ENCODE measurements at places on chromosomes 11 and 22.

GRCh38 chr22:42645938-42646568, 3.1 kb downstream of the CYB5R3 start:
- DNase-seq, result no peak

DNA sequence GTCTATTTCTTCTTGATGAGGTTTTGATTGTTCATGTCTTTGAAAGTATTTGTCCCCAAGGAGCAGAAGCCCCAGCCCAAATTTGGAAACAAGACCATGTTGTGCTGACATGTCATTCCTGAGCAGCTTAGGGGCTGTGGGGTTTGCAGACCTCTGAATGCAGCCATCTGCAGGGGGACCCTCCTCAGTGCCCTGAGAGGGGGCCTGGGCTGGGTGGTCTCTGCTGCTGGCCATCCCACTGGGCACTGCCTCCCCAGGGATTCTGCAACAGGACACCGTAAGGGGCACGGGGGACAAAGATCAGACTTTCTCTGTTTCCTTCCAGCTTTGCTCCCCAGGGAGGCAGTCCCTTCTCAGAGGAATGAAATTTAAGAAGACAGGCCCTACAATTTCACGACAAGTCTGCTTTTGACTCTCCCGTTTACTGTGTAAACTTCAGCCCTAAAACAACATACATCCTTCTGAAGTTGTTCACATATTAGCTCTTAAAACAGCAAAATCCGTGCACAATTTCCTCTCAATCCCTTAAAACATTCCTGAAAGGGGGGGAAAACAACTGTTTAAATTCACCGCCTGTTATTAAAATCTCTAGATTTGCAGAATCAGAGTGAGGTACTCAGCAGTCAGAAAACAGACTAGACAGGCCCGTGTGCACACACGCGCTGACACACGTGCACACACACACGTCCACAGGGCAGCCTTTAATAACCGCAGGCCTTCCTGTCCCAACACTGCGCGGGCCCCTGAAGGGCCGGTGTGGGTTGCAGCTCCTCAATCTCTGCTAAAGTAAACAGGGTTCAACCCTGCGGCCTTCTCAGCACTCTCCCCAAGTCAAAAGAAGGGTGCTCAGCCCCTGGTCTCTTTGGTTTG, 109.8 kb downstream of the KCNQ1 start:
- DNase-seq, result no peak

DNA sequence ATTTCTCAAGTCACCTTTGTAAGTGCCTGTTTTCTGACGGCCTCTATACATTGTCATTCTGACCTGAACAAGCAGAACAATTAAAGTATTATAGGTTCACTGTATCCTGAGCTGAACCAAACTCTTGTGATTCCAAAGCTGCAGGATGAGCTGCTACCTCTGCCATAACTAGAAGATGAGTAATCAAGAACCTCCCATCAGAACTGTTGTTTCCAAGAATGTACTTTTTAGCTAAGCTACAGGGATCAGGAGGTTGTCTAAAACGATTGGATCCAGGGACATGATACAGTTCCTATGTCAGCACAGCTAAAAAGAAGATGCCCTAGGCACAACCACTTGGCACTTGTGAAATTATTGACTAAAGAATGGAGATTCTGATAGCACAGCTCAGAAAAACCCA, 288.4 kb upstream of the CCDC90B start:
- no peak for DNase-seq

GRCh38 chr11:66285250-66285947, 3.5 kb downstream of the YIF1A start:
- DNase-seq, result no peak

DNA sequence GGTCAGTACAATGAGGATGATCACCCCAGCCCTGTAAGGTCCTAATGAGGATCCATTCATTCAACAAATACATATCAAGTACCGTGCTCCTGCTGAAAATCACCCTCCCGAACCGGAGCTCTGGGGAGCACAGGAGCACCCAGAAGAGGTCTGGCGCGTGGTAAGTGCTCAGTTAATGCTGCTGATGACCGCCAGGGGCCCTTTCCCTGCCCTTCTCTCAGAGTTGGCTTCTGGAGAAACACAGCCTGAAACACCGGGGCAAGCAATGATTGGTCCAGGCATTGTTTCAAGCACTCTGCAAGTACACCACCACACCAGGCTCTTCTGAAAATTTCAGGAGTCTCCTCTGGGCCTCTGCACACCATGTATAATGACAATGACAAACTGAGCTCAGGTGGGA, 3.8 kb upstream of the CCDC86 start:
- no peak for DNase-seq

GRCh38 chr11:112320668-112321067, 60.0 kb upstream of the PLET1 start:
- no peak for DNase-seq

DNA sequence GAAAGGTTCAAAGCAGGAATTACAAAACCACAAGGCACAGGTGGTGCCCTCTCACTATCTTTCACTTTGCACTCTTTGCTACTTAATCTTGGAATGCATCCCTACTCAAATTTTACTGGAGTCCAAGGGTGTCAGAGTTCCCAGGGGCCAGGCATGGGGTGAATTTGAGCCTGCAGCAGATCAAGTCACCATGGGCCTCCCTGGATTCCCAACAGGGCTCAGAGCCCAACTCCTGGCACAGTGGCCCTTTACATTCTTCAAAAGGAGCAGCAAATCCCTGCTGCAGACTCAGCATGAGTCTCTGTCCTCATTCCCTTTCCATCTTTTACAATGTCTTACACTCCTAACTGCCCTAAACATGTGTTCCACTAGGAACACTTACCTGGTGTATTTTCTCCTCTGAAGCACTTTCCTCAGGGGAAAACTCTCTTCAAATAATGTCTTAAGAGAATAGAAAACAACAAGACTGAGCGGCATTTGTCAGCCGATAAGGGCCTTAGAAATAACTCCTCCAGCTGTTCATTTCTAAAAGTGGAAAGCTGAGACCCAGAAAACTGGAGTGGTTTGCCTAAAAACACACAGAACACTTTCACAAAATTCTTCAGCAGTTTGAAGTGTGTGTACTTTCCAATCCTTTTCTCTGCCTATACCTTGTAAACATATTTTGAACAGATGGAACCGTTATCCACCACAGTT, 596.0 kb downstream of the INSC start:
- DNase-seq, result no peak

DNA sequence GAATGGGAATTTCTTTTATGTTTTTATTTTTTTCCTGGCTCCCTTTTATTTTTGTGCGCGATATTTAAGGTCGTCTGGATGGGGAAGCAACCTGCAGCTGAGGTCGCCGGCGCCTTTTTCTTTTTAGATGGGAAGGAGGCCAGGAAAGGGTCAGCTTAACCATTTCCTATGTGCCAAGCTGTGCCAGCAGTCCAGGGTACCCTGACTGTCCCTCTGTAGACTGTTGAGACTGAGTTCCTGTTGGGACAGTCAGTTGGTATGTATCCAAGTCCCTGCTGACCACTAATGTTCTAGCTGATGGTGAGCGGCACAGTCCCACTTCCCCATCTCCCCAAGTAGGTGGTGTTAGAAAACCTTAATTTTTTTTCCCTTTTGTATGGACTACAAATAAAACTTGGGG, 10.5 kb downstream of the RBM14 start:
- no peak for DNase-seq

DNA sequence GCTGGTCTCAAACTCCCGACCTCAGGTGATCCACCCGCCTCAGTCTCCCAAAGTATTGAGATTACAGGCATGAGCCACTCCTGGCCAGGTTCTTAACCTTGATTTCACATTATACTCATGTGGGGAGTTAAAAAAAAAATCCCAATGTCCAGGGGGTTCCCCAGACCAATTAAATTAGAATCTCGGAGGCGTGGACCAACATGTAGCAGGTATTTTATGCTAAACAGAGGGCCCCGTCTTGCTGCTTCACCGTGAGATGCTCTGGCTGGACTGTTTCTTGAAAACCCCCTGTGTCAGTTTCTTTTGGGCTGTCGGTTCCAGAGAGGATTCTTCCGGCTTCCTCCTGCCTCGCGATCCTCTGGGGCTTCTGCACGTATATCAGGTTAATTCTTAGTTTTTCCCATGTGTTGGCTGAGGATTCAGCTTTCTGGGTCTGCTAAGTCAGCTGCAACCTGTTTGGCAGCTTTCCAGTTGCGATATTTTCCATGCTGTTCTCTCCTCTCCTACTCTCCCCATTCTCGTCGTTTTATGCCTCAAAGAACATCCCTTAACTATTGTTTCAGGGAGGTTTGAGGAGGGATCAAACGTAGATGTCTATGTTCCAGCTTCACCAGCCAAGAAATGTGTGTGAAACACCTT, 50.6 kb upstream of the ACCSL start:
- DNase-seq, result no peak

- no peak for DNase-seq
Measured at GRCh38 chr11:128456566-128457268, 130.6 kb downstream of the ETS1 start.

GRCh38 chr11:128235426-128235825, 351.9 kb downstream of the ETS1 start:
- no peak for DNase-seq

GRCh38 chr11:1085440-1086170, 10.9 kb downstream of the MUC2 start:
- no peak for DNase-seq

GRCh38 chr22:44407987-44408828, 89.8 kb downstream of the RTL6 start:
- DNase-seq, result no peak

- no peak for DNase-seq
Measured at GRCh38 chr11:76660533-76661305, 9.8 kb downstream of the LRRC32 start.

DNA sequence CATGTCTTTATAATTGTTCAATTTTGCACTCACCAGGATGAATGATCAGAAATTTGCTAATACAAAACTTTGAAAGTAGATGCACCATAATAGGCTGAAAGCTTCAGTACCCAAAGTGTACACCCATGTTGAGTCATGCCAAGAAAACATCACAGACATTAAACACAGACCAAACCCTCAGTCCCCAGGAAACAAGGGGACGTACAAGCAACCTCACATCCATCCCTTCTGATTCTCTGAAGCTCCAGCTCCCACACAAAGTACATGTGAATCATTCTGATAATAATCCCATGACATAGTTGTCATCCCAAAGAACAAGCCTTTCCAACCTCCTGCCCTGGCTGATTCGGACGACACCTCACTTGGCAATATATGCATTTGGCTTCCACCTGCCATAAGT, 183.8 kb downstream of the SNX19 start:
- DNase-seq, result no peak

GRCh38 chr22:46224044-46224897, 25.8 kb downstream of the CDPF1 start:
- DNase-seq, result no peak

DNA sequence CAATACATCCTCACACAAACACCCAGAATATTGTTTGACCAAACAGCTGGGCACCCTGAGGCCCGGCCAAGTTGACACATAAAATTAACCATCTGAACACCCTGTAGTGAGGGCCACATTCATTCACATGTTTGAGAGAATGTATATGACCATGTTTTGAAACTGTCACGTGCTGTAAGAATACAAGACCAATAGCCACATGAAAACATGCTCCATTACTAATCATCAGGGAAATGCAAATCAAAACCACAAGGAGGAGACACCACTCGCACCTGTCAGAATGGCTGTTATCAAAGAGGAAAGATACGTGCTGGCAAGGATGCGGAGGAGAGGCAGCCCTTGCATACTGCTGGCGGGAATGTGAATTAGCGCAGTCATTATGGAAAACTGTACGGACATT, 38.3 kb upstream of the IGSF9B start:
- no peak for DNase-seq

- no peak for DNase-seq
Measured at GRCh38 chr22:25677631-25678030, 64.4 kb upstream of the MYO18B start.

DNA sequence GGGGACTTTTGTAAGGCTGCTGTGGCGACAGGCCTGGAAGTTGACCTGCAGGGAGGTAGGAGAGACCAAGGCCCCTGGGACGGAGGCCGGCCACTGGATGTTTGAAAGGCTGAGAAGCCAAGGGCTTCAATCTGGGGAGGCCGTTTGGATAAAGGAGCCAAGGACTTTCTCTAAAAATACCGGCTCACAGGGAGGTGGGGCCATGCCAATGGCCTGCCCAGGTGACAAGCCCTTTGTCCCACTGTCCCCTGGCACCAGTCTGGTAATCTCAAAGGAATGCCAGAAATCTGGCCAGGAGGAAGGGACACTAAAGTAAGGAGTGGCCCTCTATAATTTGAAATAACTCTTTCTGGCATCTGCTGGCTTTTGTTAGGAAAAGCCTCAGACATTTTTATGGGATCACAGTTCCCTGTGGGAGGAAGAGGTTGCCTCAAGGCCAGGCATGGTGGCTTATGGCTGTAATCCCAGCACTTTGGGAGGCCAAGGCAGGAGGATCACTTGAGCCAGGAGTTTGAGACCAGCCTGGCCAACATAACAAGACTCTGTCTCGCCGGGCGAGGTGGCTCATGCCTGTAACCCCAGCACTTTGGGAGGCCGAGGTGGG, 1.9 kb upstream of the CHKA start:
- peak; percentile 21 for DNase-seq

GRCh38 chr11:73660497-73661034, 14.2 kb downstream of the PLEKHB1 start:
- no peak for DNase-seq

DNA sequence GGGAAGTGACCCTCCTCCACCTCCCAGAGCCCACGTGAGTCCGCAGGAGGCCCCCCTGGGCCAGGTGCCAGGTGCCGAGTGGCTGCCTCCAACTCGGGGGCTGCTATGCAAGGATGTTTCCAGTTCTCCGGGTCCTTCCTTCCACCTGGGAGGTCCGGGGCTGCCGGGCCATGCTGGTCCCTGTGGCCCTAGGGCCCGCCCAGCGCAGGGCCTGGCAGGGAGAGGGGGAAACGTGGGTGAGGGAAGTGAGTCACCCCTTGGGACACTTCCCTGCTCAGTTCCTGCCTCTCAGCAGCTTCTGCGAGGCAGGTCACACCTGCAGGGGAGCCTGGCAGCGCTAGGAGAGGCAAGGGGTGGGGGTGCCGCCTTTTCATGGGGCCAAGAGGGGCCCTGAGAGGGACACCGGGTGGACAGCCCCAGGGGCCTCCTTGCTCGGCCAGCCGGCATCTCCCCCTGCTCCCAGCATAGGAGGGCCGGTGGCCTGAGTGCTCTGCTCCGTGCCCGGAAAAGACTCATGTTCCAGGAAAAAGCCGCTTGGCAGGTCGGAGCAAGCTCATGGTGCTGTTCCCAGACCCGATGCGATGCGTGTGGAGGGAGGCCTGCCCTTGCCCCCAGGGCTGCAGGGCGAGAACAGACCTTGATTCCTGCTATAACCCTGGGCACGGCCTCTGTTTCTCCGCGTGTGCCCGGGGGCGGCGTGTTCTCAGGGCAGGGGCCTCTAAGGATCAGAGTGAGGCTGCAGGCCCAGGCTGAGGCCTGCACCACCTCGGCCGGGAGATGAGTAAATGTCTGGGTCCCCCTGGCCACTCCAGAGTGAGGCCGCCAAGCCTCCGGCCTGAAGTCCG, 30.3 kb upstream of the WNT7B start:
- DNase-seq, result peak; percentile 78
